ENCODE measurements at places on chromosomes 7 and 10. TPM values are rescaled to one million over a fixed set of nuclear protein-coding genes. Genes with fewer than 3 reads are reported as not detected.
A peak's percentile ranks its signal among the peaks of the same experiment; 100 is the strongest.

DNA sequence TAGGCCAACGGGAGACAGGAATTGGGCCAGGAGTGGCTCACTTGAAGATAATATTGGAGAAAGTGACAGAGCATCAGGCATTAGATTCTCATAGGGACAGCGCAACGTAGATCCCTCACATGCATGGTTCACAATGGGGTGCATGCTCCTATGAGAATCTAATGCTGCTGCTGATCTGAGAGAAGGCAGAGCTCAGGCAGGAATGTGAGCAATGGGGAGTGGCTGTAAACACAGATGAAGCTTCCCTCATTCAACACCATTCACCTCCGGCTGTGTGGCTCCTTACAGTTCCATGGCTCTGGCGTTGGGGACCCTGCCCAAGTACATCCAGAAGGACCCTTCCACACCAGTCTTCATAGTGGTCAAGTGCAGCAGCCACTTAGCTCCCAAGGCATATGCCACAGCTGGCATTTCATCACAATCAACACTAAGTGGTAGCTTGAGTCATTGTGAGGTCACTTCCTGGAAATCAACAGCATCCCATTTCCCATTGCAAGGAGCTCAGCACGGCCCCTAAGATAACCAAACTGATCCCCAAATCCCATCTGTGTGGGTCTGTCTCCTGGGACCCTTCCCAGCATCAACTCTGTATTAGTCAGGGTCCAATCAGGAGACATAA lies 174.5 kb downstream of the TPST1 start:
- H3K27me3 ChIP-seq, result no peaks in the 10 kb centered on the region
- no peaks in the 10 kb centered on the region for H3K36me3 ChIP-seq
- H3K4me3 ChIP-seq, result no peak overlapping the region
- peak overlapping the region; percentile 45 for H3K27ac ChIP-seq
- DNase-seq, result peak; percentile 18

The PRKCQ gene
- total RNA-seq, result 1.9 TPM

DNA sequence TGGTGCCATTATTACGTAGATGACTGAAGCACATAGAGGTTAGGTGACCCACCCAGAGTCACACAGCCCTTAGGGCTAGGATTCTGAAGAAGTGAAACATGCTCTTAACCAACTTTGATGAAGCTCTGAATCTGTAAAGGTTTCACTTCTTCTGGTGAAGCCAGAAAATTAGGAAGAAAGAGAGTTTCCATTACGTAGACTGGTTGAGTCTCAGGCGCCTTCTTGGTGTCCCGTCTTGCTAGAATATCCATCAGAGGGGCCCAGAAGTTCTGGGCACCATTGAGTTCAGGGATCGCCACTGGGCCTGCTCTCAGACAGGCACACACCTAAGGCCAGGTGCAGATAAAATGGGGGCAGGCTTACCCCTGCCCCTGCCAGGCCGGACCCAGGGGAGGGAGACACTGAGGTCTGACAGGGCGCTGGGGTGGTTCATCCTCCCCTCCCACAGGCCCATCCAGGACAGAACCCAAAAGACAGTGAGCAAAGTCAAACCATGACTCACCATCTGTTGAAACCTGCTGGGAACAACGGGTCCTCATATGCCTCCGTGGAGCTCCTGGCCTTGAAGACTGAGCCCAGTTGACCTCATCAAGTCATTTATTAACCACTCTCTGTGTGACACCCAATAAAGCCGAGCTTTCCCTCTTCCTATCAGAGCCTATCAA lies 33.2 kb downstream of the DRGX start:
- H3K4me1 ChIP-seq, result no peaks in the 10 kb centered on the region
- DNase-seq, result no peak
- no peak overlapping the region for H3K27ac ChIP-seq
- no peaks in the 10 kb centered on the region for H3K27me3 ChIP-seq
- H3K36me3 ChIP-seq, result no peaks in the 10 kb centered on the region

DNA sequence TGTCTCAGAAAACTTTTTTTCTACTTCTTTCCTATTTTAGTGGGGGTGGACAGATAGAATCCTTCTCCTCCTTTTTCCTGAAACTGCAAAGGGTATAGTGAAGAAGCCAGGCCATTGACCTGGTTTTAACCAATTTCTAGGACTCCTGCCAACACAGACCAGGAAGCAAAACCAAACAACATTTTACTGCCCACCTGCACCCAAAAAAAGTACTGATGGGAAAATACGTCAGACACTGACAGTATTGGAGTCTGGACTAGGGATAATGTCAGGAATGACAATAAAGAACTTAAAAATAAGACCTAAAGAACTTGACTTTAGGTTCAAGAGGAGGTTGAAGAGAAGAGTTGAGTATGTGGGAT lies 5.0 kb upstream of the STEAP4 start:
- H3K27me3 ChIP-seq, result peaks cover 7% of the 10 kb centered on the region
- DNase-seq, result peak; percentile 6

DNA sequence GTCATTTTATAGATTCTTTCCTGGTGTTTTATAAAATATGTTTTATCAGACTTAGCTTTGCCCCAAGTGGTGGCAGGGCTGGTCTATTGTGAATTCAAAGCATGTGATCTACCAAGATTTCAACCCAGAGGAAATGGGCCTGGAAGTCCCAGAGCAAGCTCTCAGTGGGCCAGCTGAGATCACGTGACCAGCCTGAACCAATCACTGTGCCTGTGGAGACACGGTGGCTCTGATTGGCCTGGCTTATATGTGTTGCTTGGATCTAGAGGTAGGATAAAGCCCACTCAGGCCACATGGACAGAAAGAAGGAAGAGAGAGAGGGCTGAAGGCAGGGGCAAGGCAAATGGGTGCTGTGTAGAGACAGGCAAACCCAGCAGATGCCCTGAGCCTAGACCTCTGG lies 65.5 kb upstream of the GATA3 start:
- no peaks in the 10 kb centered on the region for H3K27me3 ChIP-seq
- H3K4me1 ChIP-seq, result no peaks in the 10 kb centered on the region
- H3K27ac ChIP-seq, result no peak overlapping the region
- no peaks in the 10 kb centered on the region for H3K36me3 ChIP-seq

The GRM3 gene
- not detected for total RNA-seq

DNA sequence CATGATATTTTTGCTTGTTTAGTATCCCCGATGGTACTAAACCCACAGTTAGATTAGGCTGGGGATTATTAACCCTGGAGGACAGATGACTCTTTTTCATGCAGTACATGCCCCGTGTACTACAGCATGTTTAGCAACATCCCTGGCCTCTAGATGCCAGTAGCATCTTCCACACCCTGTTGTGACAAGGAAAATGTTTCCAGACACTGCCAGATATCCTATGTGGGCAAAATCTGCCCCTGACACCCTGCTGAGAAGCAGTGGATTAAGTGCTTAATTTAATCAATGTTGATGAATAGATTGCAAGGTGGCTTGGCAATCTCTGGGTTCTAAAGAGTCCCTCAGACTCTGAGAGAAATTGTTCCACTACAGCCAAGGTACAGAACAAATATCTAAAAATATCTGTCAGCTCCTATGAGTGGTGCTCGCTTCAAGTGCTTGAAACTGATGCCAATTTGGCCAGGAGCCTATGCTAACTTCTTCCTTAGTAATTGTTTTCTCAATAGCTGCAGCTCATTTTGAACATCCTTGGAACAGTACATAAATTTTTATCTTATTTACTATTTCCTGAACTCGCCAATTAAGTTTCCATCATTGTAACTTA lies 247.0 kb downstream of the SORCS1 start:
- H3K27ac ChIP-seq, result no peak overlapping the region
- no peak overlapping the region for H3K4me3 ChIP-seq
- H3K36me3 ChIP-seq, result no peaks in the 10 kb centered on the region
- no peaks in the 10 kb centered on the region for H3K27me3 ChIP-seq
- DNase-seq, result no peak

The TMEM184A gene
- 1.8 TPM for total RNA-seq

All from astrocyte (in vitro differentiated cells and primary cell).